ENCODE measurements at places on chromosomes 11 and 22.
A peak's percentile ranks its signal among the peaks of the same experiment; 100 is the strongest.

DNA sequence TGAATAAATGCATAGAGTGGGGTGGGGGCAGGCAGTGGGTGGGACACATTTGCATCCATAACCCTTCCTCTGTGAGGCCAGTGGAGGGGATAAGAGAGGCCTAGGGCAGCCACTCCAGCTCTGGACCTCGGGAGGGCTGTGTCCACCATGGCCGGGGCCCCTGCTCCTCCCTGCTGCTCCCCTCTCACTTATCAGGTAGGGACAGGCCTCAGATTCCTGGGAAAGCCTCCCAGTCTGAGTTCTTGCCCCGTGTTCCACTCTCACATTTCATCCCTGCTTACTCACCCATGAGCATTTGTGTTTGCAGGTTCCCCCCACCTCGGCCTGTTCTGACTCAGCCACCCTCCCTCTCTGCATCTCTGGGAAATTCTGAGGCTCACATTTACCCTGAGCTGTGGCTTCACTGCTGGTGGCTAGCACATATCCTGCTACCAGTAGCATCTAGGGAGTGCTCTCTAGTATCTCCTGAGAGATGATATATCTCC is 128.7 kb upstream of the TOP3B start:
- no peak for DNase-seq

DNA sequence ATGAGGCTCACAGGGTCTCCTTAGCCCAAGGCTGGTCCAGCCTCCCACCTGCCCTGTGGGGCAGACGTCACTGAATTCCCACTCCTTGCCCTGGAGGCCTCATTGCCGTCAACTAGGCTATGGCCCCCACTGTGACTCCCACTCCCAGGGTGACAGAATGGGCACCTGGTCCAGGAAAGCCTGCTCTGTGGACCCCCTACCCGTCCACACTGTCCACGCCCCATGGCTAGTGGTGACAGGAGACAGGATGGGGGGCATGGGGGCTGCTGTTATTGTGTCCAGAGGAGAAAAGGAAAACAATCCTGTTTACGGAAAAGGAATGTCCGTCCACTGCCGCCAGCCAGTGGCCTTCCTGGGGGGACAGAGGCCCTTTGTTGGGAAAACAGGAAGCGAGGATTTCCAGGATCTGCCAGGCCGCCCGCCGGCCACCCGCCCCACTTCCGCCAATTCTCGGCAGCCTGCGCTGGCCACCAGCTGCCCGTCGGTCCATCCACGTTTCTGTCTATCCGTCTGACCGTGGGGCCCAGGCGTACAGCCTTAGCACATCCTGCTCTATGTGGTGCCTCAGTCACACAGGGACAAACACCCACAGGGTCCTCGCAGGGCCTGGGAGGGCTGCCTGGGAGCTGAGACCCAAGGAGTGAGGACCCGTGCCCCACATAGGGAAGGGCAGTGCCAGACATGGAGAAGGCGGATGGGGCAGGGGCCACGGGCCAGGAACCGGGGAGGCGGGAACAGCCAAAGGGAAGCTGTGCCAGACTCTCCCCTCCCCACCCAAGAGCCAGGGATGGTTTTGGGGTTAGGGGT is 19.5 kb downstream of the CRELD2 start:
- no peak for DNase-seq

DNA sequence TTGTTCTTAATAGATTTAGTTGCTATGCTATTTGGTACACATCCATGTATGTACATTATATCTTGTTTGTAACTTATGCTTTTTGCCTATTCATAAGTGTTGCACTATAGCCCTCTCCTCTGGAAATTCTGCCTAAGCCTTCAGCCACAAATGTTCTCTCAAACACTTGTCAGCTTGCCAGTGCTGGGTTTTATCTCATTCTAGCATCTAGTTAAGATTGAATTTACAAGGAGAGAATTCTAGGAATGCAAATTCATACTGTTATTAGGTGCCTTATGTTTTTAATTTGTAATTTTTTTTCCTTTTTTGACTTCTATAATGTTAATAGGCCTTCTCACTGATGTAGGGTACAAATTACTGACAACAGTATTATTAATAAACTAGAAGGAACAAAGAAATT is 14.6 kb upstream of the CTSC start:
- DNase-seq, result peak; percentile 52

- no peak for DNase-seq
These were observed 244.2 kb downstream of the ETS1 start for GRCh38 chr11:128343135-128343514.
